ENCODE measurements at places on chromosomes 5 and 9.

DNA sequence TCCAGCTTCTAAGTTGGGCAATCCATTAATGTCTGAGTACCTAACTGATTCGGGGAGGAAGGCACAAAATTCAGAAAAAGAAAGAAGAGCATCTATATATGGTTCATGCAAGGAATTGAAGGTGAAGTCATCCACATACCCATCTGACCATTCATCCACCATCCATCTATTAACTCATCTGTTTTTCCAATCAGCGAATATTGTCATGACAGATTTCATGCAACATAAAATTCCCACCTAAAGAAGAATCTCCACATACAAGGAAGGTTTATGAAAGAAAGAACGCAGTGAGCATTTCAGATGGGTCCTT, 164.7 kb downstream of the GRIA1 start:
- no peak for DNase-seq

DNA sequence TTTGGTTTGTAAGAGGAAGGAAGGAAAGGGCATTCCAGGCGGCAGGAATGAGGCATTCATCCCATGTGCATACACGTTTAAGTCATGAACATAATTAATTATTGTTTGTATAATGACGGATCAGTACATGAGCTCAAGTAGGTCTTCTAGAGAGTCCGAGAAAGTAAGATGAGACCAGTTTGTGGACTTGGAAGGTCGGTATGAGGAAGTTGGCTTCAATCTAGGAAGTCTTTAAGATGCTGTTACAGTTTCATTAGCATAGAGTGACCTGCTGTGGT, 2.1 kb downstream of the GTF3C4 start:
- no peak for DNase-seq

DNA sequence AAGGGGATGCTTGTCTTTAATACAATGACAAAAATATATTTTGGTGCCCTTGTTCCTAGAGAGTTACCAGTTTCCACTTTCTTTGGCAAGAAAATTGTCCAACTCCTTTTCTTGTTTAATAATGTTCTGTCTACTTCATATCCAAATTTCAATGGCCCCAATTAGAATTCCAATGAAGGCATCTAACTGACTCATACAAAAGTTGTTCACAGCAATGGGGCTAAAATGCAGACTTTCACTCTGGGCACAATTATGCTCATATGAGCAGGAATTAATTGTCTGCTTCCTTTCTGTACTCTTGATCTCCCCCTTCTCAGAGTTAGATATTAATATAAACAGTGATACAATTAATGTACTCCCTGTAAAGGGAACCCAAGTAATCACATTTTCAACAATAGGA, 42.1 kb upstream of the ZNF622 start:
- DNase-seq = no peak

GRCh38 chr9:69046723-69047122, 11.2 kb downstream of the FXN start:
- DNase-seq = no peak

DNA sequence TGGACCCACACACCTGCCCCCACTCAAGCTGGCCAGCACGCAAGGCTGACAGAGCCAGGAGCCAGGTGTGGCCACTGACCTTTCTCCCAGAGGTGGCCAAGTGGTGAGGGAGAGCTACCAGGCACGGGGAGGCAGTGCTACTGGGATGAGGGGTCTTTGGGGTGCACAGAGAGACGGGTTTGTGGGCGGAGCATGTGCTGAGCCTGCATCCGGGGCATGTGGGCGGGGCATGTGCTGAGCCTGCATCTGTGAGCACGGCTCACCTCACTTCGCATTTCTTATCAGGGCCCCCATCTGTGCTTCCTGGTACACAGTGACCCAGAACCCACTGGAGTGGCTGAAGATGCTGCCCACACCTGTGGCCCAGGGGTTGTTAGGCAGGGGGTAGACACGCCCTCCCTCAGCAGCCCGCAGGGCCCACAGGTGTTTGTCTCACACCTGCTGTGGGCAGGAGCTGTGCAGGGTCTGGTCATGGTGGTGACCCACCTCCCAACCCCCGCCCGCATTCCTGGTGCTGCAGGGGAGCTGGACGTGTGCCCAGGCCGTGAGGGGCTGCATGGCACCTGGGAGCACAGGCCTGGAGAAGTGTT, 21.5 kb downstream of the CCDC187 start:
- DNase-seq = no peak

GRCh38 chr9:15121630-15122029, 185.4 kb downstream of the TTC39B start:
- DNase-seq = peak; percentile 21
